ENCODE measurements at places on chromosomes 1 and 21.
A peak's percentile ranks its signal among the peaks of the same experiment; 100 is the strongest.

DNA sequence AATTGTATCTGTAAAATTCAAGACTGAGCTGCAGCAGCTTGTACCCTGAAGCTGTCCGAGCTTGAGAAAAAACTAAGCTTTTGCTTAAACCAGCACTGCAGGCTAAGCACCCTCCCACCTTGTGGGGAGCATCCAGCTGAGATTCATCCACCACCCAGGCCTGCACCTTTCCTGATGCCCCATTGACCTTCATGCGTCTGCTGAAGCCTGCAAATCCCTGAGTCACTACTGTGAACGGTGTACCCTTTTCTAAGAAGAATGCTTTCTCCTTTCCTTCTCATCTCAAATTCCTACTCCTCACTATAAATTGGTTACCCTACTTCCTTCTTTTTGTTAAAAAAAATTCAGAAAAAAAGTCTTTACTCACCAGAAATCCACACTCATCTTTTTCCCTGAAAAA, 90.9 kb upstream of the RGS18 start:
- DNase-seq: no peak

GRCh38 chr1:41518471-41518870, 34.0 kb upstream of the EDN2 start:
- no peak for DNase-seq

GRCh38 chr21:27643326-27643725, 676.4 kb upstream of the ADAMTS5 start:
- no peak for DNase-seq

GRCh38 chr1:44481701-44482100, 76.6 kb downstream of the RNF220 start:
- DNase-seq: no peak

DNA sequence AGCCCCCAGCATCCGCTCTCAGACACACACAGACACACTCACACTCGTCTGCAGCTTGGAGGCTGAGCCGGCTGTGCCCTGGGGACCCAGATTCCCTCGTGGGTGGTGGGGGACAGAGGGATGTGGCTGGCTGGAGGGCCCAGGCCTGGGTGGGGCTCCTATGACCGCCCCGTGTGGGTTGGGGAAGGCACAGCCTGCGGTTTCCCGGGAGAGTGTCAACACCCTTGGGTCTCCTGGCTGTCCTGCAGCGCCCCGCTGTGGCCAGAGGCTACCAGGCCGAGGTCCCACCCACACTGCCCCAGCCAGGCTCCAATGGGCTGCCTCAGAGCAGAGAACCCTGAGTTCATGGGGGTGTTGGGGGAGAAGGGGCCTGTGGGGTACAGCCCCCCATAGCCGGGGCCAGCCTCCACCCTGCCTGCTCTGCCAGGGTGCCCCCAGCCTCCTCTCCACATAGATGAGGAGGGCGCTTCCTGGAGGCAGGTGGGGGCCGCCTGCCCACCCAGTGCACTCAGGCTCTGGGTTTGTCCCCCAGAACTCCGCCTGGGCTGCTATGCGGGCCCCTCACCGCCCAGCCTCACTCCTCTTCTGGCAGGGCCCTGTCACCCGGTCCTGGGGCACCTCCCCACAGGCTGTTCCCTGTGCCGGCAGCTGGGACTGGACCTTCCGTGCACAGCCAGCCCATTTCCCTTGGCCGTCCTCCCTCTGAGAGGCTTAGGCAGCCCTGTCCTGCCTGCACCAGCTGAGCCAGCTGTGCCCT, at the start of gene TTC34:
Gene TTC34 (minus strand): TSS at position 159 of the 757 bp plus-strand sequence. CDS start 866 bp downstream, outside the sequence.
- DNase-seq: no peak

DNA sequence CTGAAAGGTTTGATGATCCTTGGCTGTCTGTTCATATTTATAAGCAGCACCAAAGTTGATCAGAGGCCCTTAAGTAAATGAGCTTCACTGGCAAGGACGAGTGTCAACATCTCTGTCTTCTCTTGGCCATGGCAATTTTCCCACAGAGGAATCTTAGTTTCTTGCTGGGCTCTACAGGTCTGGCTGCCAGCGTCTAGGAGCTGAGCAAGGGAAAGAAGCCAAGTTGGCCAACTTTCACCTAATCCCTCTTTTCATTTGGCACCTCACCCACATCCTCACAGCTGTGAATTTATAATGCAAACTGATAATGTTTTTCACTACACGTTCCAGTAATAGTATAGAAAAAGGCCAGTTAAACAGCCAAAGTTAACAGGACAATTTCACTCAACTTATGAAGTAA, 99.0 kb upstream of the LBR start:
- DNase-seq: no peak

DNA sequence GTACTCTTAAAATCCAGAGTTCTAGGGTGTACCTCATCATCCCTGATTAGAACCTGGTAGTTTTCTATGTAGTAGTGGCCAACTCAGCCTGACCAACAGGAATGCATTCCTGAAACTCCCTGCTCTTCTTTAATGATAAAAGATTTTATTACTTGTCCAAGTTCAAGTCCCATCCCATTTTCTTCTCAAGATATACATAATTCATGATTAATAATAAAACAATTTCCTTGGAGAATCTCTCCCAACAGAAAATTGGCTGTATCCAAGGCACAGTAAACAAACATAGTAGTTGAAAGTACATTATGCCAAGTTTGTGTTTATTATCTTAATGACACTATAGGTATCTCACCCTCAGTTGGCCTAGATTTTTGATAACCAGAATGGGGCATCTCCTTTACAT, 714.1 kb upstream of the ADAMTS5 start:
- DNase-seq: no peak

GRCh38 chr1:57506941-57507340, 83.1 kb upstream of the DAB1 start:
- DNase-seq: no peak

DNA sequence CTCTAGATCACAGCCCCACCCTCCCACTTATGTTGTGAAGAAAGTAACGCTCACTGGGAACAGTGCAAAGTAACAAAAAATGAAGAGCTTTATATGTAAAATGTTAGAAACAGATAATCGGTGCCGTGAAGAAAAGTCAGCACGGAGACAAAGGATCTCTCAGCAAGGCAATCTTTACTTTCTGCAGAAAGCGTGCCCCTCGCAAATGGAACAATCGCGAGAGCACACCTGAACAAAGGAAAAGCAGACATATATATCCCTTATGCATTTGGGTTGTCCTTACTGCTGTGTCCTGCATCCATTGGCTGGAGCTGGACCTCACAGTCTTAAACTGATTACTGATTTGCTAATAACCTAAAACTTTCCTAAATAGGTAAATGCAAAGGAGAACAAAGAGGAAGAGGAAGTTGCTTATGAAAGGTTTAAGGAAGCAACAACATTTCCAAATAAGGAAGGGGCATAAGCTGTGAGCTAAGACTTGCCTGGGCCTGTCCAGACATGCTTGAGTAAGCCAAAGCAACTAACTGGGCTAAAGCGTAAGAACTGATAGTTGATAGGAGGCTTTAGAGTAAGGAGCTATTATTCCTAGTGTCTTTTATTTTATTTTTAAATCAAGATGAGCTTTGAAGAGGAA, 89.7 kb downstream of the GTF2B start:
- no peak for DNase-seq

GRCh38 chr1:233031521-233031920, 81.1 kb downstream of the NTPCR start:
- no peak for DNase-seq

DNA sequence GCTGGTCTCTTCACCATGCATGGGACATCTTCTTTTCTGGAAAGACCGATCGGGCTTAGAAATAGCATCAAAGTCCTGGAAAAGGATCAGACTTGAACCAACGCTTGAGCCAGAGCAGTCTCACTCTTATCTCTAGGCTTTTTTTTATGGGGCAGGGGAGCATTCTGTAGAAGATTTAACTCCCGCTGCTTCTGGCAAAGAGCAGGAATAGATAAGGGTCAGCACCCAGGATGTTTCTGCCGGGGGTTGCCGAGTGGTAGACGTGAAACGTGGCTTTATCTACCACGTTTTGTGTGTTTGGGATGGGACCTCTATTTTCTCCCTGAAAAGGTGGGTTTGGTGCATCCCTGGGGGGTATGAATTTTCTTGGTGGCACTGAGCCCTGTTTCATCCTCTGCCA, 18.8 kb downstream of the SPSB1 start:
- no peak for DNase-seq

- no peak for DNase-seq
Measured at GRCh38 chr21:25487046-25487594, 120.2 kb downstream of the MRPL39 start.

GRCh38 chr1:246153796-246154212, 353.3 kb downstream of the SMYD3 start:
- no peak for DNase-seq

- no peak for DNase-seq
Measured at GRCh38 chr1:191585095-191585494, 573.2 kb upstream of the RGS18 start.

DNA sequence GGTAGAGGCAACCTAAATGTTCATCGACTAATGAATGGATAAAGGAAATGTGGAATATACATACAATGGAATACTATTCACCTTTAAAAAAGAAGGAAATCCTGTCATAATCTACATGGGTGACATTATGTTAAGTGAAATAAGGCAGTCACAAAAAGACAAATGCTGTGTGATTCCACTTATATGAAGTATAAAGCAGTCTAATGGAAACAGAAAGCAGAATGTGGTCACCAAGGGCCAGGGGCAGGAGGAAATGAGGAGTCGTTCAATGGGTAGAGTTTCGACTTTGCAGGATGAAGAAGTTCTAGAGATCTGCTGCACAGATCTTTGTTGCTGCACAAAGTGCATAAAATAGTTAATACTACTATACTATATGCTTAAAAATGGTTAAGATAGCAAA, 7.8 kb downstream of the DIPK1A start:
- DNase-seq: peak; percentile 52

DNA sequence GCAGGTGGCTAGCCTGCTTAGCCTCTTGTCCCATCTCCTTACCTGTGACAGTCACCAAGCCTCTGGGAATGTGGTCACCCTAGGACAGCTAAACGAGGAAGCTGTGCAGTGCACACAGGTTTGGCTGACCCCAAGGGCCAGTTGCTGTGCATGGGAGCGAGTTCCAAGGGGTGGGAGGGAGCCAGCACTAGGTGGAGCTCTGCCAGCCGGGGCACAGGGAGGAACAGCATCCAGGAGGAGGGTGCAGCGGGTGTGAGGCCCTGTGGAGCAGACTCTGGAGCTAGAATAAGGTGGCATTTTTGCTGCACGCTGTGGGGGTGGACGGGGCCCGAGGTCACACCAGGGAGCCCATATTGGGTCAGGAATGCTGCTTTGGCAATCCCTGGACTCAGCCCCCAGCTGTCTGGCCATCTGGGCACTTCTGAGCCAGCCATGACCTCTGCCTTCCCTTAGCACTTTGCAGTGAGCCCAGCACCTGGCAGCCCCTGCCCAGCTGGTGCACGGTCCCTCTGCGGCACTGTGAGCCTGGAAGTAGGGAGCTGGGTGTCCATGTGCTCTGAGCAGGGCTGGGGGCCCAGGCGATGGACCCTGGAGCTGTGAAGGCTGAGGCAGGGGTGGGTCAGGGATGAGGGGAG, 8.7 kb downstream of the PDXK start:
- no peak for DNase-seq

DNA sequence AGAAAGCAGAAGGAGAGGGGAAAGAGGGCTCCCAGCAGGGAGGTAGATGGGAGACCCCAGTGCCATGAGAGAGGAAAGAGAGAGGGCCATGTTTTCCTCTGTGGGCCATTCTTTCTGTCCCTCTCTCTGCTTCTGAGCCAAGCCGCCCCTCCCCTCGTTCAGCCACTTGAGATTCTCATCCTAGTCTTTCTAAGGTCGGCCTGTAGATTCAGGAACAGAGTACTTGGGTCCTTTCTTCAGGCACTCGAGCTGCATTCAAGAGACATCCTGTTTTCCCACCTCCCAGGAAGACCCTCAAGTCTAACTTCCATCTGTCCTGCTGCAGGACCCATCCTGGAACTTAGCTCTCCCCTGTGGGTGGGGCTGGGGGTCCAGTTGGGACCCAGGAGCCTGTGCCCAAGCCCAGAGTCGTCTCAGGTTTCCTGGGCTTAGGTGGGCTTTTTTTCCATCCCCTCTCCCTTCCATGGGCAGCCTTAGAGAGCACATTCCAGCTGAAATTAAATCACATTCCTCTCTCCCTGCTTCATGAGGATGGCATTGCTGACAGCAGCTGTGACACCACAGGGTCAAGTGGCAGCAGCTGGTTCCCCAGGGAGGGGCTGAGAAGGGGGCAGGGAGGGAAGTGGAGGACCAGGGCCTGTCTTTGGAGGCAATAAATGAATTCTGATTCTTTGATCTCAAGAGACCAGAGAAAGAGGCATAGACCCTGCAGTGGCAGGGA, 13.0 kb downstream of the NES start:
- no peak for DNase-seq

- no peak for DNase-seq
Measured at GRCh38 chr1:207892764-207893163, 18.2 kb downstream of the CD34 start.

DNA sequence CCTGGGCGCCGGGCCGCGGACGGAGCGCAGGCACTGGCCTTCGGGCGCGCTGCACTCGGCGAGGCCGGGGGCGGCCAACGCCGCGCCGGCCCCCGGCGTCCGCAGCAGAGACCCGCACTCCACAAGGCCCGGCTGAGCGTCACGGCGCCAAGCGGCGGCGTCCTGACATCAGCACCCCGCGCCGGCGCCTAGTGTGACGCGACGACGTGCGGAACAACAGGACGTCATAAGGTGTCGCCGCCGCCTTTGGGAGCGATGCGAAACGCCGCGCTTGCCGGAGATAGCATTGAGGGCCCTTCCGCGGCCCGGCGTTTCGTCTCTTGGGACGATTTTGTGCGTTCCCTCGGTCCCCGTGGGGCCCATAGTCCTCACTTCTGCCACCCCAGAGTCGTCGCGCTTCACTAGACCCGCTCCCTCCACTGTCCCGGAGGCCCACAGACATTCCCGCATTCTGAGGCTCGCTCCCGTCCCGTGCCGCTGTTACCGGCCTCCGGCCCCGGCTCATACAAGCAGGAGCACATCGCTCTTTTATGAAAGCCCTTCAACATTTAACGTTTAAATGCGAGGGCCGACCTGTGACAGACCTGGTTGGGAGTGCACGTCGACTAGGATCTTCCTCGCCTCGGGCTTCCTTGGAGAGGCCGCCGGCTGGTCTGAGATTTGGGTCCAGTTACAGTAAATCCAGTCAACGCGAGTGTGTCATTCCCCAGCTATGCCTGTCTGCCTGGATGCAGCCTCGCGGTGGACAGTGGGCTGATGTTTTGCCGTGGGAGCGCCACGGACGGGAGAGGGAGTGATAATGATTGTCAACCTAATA, at the start of gene SSU72:
Gene SSU72 (minus strand): TSS at position 143 of the 817 bp plus-strand sequence. CDS start 306 bp downstream, outside the sequence.
- DNase-seq: peak; percentile 97

GRCh38 chr1:44649788-44650158, 24.5 kb downstream of the TMEM53 start:
- DNase-seq: no peak

- DNase-seq: no peak
Measured at GRCh38 chr1:15027515-15027986, 126.0 kb upstream of the TMEM51 start.

Measured in memory B cell (primary cell).